ENCODE measurements at places on chromosomes 1 and 21.

DNA sequence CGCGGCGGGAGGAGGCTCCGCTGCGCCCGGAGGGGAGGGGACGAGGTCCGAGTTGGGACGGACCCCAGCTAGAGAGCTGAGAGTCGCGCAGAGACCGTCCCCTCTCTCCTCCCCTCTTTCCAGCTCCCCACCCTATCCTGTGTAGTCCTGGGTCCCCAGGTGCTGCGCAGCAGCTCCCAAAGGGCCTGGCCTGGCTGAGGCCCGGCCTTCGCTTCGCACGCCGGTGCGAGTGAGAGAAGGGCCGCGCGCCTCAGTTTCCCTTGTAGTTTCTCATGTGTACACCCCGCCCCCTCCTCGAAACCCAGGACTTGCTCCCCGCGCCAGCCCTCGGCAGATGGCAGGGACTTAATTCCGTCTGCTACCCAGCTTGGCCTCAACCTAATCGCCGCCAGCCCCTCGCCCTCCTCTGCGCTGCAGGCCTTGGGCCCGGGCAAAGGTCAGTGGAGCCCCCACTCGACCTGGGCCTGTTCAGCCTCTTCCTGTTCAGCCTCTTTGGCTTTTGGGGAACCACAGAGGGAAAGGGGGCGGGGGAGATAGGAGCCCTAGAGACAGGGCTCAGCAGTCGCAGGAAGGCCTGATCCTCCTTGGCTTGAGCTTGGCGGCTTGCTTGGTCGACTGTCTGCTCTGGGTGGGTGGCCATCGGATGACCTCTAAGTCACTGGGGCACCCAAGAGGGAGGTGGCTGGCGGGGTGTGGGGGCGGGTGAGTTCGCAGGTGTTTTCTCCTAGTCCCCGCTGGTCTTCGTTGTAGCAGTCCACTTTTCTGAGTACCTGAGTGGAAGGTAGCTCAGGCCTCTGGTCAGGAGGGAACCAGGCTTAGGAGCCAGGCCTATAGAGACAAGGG lies 1.0 kb downstream of the ZNF687 start:
- DNase-seq, result no peak

GRCh38 chr1:92070892-92071291 lies 4.3 kb downstream of the SETSIP start:
- no peak for DNase-seq

- DNase-seq, result peak; percentile 2
These were observed 6.5 kb downstream of the WNT3A start for GRCh38 chr1:228013131-228013934.

DNA sequence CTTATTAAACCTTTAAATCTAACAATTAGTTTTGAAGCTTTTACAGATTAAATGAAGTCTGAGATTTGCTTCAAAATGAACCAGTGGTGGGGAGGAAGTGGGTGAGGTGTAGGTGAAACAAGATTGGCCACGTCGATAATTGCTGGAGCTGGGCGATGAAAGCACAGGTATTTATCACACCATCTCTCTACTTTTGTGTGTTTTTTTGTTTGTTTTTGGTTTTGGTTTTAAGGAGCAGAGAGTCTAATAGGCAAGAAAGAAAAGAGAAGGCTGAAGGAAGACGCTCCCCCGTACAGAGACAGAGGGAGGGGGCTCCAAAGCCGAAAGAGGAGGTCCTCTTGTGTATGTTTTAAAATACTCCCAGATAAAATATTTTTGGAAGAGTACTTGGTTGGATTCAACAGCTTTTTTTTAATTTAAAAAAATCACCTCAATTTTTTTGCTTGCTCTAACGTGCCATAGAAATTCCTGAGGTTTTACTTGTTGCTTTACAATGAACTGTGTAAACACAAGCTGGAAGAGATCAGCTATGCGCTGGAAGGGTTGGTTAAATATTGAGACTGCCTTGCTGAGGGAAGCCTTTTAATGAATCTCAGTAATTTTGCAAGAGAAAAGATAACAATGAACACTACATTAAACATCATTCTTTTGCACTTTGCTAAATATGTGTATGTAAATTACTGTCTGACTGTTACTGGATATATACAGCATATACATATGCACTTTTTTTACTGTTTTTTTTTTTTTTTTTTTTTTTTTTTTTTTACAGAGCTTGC lies 6.7 kb upstream of the LGALS8 start:
- peak; percentile 37 for DNase-seq

Data from activated gamma-delta T cell treated with Interleukin-2 at 50 U/mL for 16 hours (primary cell).